Neural crest cell (in vitro differentiated cells): ENCODE measurements at places on chromosomes 12 and 14.

DNA sequence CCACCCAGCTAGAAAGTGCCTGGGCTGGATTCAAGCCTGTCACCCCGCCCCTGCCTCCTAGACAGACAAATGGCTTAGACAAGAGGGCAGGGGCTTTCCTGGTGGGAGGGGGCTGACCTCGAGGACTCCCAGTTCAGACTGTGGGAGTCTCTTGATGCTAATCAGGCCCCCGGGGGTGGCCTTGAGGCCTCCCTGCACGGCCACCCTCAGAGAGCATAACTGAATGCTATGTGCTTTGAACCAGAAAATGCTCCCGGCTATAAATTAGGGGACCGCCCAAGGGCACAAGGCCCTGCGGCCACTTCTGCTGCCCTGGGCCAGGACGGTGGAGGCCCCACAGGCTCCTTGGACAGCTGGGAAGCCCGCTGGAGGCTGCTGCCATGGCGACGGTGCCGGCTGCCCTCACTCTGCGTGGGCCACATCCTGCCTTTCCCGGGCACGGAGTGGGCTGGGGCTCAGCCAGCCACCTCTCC, 111.0 kb upstream of the NCOR2 start:
- peak; percentile 53 for DNase-seq

GRCh38 chr12:110246636-110247339, 34.3 kb upstream of the ATP2A2 start:
- no peak for DNase-seq

GRCh38 chr14:68477461-68478085, 315.3 kb downstream of the ZFP36L1 start:
- DNase-seq: no peak

DNA sequence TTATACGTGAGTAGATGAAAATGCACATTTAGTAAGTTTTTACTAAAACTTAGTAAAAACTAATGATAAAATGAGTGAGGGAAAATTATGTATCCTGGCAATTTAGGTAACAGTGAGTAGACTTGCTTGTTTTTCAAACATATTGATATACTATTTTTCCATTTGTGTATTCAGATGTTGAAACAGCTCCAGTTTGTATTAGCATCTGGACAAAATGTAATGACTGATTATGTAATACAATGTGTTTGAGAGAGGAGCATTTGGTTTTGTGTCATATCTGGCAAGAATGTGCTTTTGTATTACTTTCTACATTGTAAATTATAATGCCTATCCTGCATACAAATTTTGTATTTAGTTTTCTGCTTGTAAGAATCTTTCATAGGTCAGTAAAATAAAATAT, 5.6 kb downstream of the CNOT2 start:
- DNase-seq: no peak

DNA sequence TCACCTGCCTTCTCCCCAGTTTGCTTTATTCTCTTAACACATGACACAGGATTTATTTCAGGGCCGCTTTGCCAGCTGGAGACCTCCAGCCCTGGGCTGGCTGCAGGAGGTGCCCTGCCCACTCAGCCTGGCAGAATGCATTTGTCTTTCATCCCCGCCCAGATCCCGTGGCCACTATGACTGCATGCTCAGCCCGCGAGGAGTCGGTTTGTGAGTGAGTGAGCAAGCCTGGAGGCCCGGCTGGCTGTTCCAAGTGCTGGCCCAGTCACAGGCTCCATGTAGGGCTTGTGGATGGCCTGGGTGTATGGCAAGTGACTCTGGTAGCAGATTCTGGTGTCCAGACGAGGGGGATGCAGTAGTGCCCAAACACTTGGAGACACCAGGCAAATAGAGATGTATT, 2.1 kb downstream of the TDP1 start:
- no peak for DNase-seq

DNA sequence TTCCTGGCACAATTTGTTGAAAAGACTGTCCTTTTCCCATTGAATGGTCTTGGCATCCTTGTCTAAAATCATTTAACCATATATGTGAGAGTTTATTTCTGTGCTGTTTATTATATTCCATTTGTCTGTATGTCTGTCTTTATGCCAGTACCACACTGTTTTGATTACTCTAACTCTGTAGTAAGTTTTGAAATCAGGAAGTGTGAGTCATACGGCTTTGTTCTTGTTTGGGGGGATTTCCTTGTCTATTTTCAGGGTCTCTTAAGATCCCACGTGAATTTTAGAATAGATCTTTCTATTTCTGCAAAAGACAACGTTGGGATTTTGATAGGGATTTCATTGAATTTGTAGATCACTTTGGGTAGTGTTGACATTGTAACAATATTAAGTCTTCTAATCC, 88.5 kb downstream of the MYRFL start:
- no peak for DNase-seq

- DNase-seq: no peak
Measured at GRCh38 chr12:130049666-130050065, 112.6 kb upstream of the FZD10 start.

DNA sequence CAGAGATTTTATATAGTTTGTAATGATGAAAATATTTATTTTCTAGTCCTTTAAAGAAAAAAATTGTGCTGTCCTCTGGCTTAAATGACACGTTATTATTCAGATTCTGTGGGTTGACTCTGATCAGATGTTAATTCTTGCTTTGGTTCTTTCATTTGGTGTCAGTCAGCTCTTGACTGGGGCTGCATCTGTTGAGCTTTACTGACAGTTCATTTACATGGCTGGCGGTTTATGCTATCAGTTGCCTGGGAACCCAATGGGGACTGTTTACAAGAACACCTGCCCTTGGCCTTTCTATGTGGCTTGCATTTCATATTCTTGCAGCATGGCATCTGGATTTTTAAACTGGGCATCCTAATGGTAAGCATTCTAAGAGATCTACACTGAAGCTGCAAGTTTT, 667.1 kb upstream of the FBXO33 start:
- DNase-seq: no peak

GRCh38 chr12:6742834-6743233, 10.1 kb downstream of the MLF2 start:
- DNase-seq: no peak

DNA sequence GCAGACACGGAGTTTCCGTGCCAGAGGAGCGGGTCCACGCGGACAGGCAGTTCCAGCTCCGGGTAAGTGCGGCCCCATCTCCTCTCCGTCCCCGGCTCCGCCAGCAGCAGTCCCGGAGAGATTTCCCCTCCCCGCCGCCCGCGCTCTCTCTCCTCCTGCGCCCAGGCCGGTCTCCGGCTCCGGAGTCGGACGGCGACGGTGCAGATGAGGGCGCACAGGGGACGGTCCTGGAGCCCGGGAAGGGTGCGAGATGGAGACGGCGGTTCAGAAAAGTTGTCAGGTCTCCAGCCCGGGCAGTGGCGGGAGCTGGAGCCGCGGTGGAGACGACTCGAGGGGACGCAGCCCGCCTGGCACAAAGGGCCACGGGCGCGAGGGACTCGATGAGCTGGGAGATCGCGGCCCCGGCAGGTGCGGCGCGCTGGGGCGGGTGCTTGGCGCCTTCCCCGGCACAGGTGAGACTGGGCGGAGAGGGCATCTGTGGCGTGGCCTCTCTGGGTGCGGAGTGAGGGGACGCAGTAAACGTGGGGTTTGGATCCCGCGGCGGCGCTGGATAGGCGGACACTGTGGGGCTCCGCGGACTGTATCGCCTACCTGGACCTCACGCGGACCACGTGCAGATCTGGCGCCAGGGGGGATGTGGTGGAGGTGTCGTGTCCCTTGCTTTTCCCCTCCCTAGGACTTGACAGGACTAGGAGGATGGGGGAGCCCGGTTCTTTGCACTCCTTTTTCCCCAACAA, 1540.3 kb upstream of the TMEM132C start:
- no peak for DNase-seq

GRCh38 chr14:54503486-54503885, 6.2 kb upstream of the CGRRF1 start:
- no peak for DNase-seq

DNA sequence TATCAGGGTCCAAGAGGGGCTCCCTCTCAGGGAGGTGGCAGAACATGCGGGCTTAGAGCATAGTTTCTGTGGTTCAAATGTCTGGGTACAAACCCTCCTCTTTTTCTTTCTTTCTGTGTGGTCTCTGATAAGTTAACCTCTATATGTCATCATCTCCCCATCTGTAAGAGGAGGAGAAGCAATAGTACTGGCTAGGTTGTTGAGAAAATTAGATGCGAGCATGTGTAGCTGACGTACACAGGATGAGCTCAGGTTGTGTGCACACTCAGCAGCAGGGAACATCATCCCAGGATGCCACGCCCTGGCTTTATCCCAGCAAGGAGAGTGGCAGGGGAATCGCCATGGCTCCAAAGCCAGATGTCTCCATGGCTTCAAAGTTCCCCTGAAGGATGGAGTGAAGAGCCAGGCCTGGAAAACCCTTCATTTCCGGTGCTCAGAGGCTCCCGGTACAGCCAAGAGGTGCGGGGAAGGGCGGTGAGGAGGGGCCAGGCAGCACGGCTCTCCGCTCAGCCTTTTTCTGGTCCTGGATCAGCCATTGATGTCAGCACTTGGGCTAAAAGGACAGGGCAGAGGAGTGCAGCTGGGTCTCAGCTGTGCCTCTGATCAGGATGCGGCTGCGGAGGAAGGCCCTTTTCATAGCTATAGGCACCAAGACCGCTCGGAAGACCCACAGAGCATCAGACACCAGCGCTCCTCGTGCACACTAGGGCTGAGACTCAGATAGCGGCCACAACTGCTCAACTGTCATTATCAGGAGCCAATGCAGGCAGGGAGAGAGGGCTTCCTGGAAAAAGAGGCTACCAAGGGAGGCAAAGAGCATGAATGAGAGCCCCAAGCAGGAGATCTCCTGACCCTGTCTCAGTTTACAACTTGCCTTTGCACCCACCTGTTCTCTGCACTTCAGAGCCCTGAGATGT, 41.5 kb downstream of the ARL6IP4 start:
- no peak for DNase-seq

- no peak for DNase-seq
Measured at GRCh38 chr14:98994561-98994960, 277.4 kb downstream of the BCL11B start.

DNA sequence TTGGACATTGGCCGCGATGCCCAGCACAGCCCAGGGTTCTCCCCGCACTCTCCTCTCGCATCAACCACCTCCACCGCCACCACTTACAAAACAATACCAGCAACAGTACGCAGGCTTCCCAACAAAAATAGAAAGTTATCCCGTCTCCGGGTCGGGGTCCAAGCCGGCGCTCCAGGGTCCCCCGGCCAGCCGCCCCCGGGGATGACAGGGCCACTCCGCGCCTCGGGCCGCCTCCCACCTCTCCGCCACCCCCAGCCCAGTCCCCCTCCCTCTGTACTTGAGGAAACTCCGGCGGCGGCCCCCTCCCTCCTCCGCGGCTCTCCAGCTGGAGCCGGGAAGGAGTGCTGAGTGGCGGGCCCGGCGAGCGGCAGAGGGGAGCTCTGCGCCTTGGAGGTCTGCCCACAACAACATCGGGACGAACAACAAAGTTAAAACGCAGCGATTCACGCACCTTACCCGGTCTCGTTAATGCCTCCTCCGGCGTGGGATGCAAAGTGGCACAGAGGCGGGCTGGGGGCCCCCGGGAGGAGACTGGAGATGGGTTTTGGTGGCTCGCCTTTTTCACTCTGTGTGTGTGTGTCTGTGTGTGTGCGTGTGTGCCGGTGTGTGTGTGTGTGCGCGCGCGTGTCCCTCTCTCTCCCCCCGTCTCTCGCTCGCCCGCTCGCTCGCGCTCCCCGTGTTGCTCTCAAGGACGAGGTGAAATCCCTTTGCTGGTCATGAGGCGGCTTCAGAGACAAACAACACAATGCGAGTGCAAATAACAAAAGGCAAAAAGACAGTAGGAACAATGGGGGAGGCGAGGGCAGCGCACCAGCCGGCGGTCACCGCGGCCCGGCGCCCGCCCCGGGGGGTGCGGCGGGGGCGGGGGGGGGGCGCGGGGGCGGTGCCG, 386.8 kb downstream of the BCAT1 start:
- DNase-seq: peak; percentile 68

- DNase-seq: no peak
Measured at GRCh38 chr14:76510181-76510580, 134.2 kb downstream of the ESRRB start.

GRCh38 chr12:92597118-92597517, 105.7 kb upstream of the PLEKHG7 start:
- no peak for DNase-seq

GRCh38 chr12:72291175-72291574, 19.0 kb downstream of the TRHDE start:
- no peak for DNase-seq

DNA sequence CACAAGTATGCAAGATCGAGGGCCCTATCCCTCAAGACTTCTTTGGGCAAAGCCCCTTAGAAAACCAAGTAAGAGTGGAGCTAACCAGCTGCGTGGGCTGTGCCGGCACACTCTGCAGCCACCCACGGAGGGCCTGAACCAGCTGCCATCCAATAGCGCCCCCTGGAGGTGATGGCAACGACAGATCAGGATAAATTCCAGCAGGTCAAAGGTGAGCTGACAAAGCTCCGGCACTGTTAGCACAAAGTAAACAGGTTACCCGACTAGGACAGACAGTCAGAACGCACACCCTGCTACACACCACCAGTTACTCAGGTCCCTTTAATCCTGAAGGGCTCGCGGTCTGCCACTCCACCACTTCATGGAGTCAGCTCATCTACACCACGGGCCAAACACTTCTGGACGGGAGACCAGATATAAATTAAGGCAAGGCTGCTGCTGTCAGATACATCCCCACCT, 4.9 kb downstream of the ZBTB39 start:
- peak; percentile 62 for DNase-seq

DNA sequence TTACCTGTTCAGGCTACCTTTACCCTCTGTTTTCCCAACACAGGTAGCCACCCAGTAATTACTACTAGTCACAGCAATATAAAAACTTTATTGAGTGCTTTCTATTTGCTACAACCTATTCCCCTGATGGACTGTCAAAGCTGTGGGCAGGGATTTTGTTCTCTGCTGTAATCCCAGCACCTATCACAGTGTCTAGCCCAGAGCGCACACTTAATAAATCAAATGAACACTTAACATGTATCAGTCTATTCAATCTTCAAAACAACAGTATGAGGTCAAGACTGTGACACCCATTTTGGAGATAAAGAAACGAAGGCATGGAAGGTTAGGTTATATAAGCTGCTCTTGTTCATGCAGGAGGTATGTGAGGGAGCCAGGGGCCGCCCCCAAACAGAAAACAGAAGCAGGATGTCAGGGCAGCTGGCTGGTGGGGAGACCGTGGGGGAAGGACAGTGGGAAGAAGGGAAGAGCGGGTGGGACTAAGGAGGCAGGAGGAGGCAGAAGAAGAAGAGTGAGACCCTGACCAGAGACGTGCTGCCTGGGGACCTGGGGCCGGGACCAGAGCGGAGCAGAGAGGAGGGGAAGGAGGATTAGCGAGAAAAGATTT, 1.7 kb downstream of the TNFRSF1A start:
- no peak for DNase-seq

- no peak for DNase-seq
Measured at GRCh38 chr14:42490536-42490935, 883.9 kb downstream of the LRFN5 start.

- DNase-seq: no peak
Measured at GRCh38 chr14:94992046-94992445, 165.3 kb downstream of the DICER1 start.
